ENCODE measurements at places on chromosomes 3 and 15.

- DNase-seq = no peak
These were observed 379.2 kb downstream of the VPS13C start for GRCh38 chr15:61681038-61681418.

DNA sequence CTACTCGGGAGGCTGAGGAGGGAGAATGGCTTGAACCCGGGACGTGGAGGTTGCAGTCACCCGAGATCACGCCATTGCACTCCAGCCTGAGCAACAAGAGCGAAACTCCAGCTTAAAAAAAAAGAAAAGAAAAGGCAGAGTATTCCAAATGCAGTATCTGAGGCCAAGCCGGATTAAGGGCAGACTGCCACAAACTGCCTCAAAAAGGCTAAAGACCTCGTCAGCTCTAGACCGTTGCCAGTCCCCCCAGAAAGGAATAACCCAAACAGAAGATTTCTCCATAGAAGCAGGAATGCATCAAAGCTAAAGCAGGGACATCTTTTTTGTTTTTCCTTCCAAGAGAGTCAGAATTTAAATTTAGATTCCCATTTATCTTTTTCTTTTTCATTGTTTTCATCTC lies 72.9 kb downstream of the TM4SF4 start:
- DNase-seq = no peak

- DNase-seq = no peak
These were observed 141.4 kb downstream of the RBPMS2 start for GRCh38 chr15:64634027-64634426.

DNA sequence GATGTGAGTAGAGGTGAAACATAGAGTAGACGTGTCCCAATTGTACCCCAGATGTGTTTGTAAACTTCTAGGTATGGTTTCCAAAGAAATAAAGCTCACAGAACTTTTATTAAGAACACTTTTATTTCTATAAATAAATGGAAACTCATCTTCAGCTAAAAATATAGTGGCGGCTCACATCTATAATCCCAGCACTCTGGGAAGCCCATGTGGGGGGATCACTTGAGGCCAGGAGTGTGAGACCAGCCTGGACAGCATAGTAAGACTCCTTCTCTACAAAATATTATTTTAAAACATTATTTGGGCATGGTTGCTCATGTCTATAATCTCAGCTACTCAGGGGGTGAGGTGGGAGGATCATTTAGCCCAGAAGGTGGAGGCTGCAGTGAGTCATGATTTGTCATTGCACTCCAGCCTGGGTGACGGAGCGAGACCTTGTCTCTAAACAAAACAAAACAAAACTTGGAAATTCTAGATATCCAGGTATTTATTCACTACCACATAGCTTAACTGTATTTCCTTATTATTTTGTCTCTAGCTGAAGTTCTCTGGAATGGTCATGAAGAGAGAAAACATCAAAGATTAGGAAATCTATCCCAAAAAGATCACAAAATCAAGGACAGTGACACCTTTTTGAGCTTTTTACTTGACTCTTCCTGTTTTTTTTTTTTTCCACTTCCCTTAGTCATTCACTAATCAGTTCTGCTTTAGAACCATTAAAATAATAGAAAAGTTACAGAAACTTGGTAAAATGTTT lies 258.1 kb downstream of the TIGIT start:
- no peak for DNase-seq

DNA sequence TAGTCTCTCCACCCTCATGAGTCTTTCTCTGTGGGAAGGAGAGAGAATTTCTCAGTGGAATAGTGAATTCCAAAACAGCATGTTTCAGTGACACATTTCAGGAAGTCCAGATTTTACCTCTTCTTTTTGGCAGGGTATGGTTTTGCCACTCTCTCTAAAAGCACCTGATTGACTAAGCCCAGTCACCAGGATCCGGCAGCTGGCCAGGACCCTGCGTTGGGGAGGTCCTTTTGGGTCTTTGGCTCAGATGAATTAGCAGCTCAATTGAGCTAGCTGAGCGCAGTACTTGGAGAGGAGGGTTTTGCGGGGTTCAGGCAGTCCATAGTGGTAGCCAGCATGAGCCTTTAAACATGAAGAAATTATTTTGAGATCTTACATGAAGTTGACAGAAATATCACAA lies 548.2 kb downstream of the PDCD6IP start:
- no peak for DNase-seq

DNA sequence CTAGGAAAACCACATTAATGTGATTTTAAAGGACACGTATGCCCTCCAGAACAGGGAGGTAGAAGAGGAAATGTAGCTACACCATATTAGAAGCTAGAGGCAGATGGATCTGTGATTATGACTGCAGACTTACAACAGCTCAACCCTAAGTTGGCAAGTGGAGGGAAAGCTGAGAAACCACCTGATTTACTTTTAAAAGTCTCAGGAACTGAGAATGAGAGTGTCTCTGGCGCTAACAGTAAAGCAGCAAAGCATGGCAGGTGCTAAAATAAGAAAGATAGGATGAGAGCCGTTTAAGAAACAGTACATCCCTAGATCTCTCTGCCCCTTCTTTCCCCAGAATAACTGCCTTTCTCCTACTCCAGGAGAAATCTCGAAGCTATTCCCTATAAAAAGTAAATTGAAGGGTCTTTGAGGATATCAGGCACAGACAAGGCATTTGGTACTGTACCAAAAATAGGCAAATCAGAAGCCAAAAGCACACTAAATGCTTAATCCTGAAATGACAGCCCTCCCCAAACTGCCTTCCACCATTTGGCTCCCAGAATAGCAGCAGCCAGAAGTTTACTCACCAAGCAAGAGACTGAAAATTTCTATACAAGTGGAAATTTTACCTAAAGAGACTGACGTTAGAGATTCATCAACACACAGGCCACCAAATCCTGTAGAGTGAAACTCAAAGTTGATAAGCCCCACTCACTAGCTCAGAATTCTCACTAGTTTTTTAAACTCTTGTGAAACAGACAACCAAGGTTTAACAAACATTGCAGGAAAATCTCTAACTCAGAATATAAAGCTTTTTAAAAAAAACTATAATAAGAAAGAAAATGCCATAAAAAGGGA lies 34.3 kb upstream of the PARP14 start:
- no peak for DNase-seq

DNA sequence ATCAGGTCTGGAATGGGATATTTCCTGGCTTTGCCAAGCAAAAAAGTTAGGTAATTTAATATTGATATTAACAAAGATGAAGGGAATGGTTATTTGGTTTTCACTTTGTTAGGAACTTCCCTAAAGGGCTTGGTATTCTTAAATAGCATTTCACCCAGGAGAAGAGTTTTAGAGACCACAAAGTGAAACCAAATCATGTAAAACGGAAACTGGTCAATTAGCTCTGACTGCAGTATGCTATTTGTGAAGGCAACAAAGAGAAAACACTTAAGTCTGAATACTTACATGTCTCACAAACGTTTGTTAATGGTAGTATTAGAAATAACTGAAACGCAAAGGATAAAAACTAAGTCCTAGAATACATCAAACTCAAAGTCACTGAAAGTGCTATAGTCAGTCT lies 32.4 kb upstream of the SETMAR start:
- no peak for DNase-seq

DNA sequence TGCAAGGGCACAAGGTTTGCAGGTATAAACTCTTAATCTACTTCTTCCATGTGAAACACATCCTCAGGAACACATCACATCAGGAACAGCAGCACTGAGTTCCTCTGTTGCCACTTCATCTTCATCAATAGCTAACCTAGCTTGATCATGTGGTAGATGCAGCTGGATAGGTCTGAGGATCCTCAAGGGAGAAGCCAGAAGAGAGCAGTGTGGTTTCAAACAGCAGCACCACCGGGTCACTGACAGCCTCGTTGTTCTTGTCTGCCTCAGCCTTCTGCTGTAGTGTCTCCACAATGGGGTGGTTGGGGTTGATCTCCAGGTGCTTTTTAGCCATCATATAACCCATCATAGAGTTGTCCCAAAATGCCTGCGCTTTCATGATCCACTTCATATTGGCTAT lies 58.8 kb downstream of the ADAM10 start:
- DNase-seq = no peak

GRCh38 chr3:149969110-149969939 lies 1.4 kb downstream of the PFN2 start:
- no peak for DNase-seq

- DNase-seq = no peak
These were observed 54.5 kb downstream of the RNF13 start for GRCh38 chr3:149867563-149867962.

- DNase-seq = no peak
These were observed 39.3 kb downstream of the CGNL1 start for GRCh38 chr15:57415602-57416001.

DNA sequence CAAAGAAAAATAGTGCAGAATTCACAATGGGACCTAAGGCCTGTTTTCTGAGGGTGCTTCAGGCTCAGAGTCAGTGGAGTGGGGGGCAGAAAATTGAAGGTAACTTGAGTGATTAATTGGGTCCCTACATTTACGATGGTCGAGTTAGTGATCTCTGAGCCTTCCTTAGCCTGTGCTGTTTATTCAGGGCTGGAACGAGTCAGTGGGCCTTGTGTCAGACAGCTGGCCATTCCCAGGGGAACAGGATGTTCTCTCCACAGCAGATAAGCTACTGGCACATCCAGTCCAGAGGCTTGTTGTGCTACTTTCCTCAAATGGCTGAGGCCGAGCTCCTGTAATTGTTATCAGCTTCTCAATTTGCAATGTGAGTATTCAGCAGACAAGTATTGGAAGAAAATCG lies 29.2 kb upstream of the CNTN3 start:
- no peak for DNase-seq

DNA sequence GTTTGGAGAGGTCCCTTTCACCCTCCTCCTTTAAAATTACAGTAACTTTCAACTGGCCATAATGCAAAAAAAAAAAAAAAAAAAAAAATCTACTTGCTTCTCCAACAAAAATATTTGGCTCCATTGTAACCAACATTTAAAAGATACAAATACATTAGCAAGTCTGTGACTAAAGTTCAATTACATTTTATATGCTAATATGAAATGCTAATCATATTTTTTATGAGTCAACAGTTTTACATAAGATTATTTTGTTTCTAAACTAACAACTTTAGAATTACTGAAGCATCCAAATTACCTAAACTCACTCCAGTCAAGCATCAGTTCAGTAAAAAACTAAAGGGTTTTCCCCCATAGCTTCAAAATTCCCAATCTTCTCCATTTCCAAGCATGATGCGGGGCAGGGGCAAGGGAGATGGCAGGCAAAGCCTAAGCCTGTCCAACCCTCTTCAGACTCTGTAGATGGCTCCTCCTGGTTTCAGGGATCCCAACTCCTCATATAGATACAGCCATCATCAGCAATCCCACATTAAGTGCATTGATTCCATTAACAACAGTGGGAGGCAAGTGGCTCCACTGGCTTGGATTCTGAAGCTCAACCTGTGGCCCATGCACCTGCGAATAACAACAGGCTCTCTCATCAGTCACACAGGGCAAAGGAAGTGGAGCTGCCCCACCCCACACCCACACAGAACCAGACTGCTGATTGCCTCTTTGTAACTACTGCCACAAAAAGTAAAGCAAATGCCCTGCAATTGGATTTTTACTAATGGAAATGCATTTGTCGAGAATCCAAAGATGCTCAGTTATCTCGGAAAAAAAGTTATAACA lies 15.0 kb downstream of the SFMBT1 start:
- DNase-seq = no peak

Measured in vagina (tissue), 2 donors.